ENCODE measurements at places on chromosomes 1 and 21. TPM values are rescaled to one million over a fixed set of nuclear protein-coding genes. Genes with fewer than 3 reads are reported as not detected.

Gene CHRM3
- polyA plus RNA-seq: 1.5 TPM

Gene PCAT6
- 2.0 TPM for polyA plus RNA-seq

Gene OR2AK2
- polyA plus RNA-seq: not detected

- no peak for DNase-seq
Observed at GRCh38 chr21:45488931-45489721, 53.1 kb downstream of the SLC19A1 start.

DNA sequence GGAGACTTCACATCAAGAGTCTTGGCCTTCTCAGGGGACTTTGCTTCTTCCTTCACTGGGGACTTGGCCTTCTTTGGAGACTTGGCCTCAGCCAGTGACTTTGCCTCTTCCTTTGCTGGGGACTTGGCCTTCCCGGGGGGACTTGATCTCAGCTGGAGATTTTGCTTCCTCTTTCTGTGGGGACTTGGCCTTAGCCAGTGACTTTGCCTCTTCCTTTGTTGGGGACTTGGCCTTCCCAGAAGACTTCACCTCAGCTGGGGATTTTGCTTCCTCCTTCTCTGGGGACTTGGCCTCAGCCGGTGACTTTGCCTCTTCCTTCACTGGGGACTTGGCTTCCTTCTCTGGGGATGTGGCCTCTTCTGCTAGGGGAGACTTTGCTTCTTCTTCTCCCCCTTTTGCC is 13.5 kb upstream of the CD2 start:
- peak; percentile 44 for DNase-seq

- DNase-seq: no peak
Observed at GRCh38 chr1:14292520-14292919, 306.0 kb upstream of the KAZN start.

GRCh38 chr1:62450301-62450700 is 13.5 kb downstream of the USP1 start:
- DNase-seq: no peak
